ENCODE measurements at places on chromosomes 4 and X.
A peak's percentile ranks its signal among the peaks of the same experiment; 100 is the strongest.

- no peak for DNase-seq
Observed at GRCh38 chr4:188012426-188012945, 16.9 kb downstream of the ZFP42 start.

- DNase-seq, result no peak
Observed at GRCh38 chr4:8191136-8191747, 7.8 kb upstream of the SH3TC1 start.

- no peak for DNase-seq
Observed at GRCh38 chr4:176001151-176002006, 64.3 kb upstream of the WDR17 start.

DNA sequence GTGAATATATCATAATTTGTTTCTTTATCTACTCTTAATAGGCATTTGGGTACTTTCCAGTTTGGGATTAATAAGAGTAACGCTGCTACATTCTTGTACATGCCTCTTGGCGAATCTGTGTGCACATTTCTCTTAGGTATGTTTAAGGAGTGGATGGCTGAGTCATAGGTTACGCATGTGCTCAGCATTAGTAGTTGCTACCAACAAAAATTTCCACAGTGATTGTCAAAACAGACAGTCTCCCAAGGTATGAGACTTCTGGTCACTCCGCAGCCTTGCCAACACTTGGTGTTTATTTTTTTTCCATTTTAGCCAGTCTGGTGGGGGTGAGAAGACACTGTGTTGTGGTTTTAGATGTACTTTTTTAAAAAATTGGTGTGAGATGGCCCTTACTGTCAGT, 44.6 kb downstream of the FGFBP1 start:
- no peak for DNase-seq

- no peak for DNase-seq
Observed at GRCh38 chr4:125390727-125391126, 76.0 kb downstream of the FAT4 start.

DNA sequence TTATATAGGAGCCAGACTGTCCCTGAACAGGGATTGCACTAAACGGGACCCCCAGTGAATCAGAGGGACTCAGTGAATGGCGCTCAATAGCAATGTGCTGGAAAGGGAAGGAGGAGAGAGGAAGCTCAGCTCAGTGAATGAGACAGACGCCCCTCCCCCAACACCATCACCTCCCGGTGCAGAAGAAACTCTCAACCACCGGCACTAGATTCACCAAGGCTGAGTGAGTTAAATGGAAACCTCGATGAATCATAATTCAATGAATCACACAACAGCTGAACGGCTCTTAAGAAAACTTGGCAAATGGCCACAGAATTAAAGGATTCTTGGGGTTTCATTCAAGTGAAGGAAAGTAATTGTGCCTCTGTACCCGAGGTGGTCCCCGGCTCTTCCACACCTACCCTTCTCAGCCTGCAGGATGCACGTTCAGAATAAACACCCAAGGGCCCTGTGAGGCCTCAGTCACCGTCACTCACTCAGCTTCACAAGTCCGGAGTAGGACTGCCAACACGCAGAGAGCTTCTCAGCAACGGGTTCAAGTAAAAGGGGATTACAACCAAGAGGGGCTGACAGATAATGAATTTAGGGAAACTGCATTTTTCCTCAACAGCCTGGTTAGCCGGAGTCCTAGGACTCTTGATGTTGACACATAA, 29.3 kb downstream of the CRMP1 start:
- DNase-seq, result no peak

- DNase-seq, result no peak
Observed at GRCh38 chr4:107255114-107255513, 219.0 kb upstream of the DKK2 start.

GRCh38 chrX:45768666-45769236, 568.1 kb upstream of the DIPK2B start:
- DNase-seq, result no peak

- DNase-seq, result no peak
Observed at GRCh38 chr4:575281-576141, 584 bp downstream of the TMEM271 start.

DNA sequence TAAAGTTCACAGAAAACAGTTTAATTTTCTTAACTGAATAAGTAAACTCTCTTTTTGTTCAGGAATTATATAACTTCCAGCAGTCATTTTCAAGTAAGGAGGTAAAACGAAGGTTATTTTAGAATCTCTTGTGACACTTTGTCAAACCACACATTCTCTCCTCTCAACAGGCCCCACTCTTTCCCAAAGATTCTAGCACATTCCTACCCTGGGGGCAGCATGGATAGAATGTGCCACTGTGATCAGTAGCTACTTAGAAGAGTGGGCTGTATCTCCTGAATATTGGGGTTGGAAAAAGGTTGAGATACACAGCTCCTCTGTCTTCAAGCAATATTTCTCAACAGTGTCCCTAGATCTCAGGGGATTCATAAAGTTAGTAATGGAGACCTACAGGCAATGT, 157.6 kb downstream of the EMCN start:
- no peak for DNase-seq

GRCh38 chrX:17425136-17425535, 50.1 kb downstream of the NHS start:
- no peak for DNase-seq

GRCh38 chr4:19583827-19584569, 667.7 kb upstream of the SLIT2 start:
- DNase-seq, result no peak

- DNase-seq, result no peak
Observed at GRCh38 chr4:174702979-174703478, 126.0 kb downstream of the GLRA3 start.

DNA sequence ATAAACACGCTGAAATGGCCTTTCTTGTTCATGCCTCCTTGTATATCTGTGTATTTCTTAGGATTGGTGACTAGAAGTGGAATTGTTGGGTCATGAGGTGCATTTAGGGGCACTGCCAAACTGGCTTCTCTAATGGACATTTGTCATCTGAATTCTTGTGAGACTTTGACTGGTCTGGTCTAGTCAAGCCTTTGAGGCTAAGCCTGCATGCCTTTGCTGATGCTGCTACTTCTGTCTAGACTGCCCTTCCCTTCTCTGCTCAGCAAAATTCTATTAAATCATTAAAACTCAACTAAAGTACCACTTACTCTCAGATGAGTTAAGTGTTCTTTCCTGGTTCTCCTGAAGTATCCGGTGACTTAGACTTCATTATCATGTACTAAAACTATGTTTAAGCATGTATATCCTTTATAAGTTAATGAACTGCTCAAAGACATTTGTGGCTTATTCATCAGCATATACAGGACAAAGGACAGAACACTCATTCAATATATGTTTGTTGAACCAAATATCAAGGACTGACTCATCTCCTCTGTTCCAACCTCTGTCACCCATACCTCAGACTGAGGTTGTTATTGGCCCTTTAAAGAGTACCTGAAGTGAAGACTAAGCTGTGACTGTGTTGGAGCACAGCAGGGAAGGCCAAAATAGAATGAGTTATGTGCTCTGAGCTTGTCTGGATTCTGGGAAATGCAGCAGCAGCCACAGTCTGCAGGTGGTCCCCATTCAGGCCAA, 9.0 kb downstream of the TCEAL1 start:
- DNase-seq, result no peak

GRCh38 chr4:48071191-48071590, 54.6 kb downstream of the NIPAL1 start:
- no peak for DNase-seq

GRCh38 chr4:81595287-81595686, 123.6 kb upstream of the RASGEF1B start:
- DNase-seq, result no peak

GRCh38 chr4:73422458-73422752, 13.6 kb upstream of the AFP start:
- DNase-seq, result no peak

- no peak for DNase-seq
Observed at GRCh38 chrX:1649621-1650020, 34.8 kb downstream of the ASMT start.

- no peak for DNase-seq
Observed at GRCh38 chr4:74054483-74055047, 16.1 kb upstream of the CXCL3 start.

GRCh38 chr4:96775501-96775900, 935.6 kb downstream of the PDHA2 start:
- no peak for DNase-seq

- no peak for DNase-seq
Observed at GRCh38 chr4:92992758-92993157, 689.0 kb downstream of the GRID2 start.

DNA sequence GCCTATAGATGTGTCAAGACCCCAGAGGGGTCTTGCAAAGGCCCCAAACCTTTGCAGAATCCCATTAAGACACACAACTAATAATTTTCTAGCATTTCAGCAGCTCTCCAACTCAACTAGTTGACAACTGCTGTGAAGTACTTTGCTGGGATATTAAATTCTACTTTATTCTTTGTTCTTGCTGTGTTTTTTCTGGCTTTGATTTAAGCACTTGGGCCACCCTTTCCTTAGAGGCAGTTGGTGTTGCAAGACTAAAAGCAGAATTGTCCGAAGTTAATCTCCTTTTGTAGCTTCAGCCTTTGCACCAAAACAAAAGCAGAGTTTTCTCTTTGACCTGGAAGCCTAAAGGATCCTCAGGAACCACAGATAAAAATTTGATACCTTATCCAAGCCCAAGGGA, 353.1 kb upstream of the CLNK start:
- DNase-seq, result no peak

- no peak for DNase-seq
Observed at GRCh38 chrX:104335756-104336155, 81.0 kb upstream of the ESX1 start.

DNA sequence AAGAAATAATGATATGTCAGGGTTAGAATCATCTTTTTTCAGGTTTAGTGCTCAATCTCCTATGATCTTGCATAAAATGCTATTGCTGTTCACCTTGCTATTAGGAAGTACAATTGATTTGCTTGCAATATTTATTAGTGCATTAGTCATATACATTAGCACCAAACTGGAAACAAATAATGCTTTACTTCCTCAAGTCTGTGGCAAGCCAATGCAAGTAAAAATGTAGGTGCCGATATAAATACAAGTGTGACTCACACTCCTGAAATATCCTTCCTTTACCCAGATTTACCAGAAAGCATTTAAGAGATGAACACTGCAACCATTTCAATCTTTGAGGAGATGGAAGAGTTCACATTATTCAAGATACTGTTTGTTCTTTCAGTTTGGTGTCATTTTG, 1487.7 kb upstream of the ADGRL3 start:
- no peak for DNase-seq

DNA sequence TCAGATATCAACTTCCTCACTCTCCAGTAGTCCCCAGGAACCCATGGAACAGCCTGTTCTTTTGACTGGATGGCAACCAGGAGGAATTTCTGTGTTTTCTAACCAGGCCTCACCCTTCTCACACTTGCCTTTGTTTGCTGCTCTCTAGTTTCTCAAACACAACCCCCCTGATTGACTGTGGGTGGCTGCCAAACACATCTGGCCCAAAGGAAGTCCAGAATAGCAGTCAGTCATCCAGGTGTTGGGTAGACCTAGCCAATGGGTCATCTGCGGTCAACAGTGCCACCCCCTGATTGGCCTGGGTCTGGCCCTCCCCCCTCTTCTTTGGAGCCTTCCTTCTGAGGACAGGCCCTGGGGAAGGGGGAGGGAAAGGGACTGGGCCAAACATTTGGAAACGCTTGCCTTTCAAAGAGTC, 53.7 kb downstream of the MSX1 start:
- no peak for DNase-seq

- DNase-seq, result no peak
Observed at GRCh38 chrX:53471346-53471745, 37.2 kb upstream of the HSD17B10 start.

DNA sequence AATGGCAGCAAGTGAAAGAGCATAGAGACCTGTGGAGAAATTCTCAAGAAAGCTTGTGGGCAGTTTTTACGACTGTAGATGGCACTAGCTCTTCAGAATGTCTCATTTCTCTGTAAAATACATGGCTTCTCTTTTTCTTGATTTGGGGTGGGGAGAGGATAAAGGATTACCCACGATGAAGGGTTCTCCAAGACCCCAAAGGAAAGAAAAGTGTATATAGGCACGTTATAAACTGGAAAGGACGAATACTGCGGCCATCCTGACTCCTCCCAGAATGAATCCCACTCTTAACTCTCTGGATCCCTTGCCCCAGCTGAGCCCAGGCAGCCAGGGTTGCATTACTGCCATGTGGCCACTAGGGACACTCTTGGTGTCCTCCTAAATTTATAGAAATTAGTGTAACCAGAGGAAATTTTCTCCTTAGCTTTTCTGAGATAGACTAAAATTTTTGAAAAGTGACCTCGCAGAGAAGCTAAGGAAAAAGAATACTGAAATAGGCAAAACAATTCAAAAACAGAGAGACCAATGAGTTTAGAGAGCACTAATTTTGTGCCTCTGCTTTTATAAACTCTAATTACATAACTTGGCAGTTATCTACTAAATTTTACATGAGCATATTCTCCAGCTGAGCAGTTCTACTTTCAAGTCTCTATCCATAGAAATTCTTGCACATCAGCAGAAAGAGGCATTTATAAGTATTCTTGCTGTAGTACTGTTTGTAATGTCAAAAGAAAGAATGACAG, 37.8 kb upstream of the PCDH19 start:
- DNase-seq, result peak; percentile 33
